CD8-positive, alpha-beta memory T cell (primary cell): ENCODE measurements at places on chromosomes 1 and 21. TPM values are rescaled to one million over a fixed set of nuclear protein-coding genes. Genes with fewer than 3 reads are reported as not detected.

GRCh38 chr1:64857347-64857746 is 109.0 kb downstream of the JAK1 start:
- no peak for DNase-seq

SFN gene
- polyA plus RNA-seq: not detected

NUF2 gene
- polyA plus RNA-seq: 0.99 TPM

DNA sequence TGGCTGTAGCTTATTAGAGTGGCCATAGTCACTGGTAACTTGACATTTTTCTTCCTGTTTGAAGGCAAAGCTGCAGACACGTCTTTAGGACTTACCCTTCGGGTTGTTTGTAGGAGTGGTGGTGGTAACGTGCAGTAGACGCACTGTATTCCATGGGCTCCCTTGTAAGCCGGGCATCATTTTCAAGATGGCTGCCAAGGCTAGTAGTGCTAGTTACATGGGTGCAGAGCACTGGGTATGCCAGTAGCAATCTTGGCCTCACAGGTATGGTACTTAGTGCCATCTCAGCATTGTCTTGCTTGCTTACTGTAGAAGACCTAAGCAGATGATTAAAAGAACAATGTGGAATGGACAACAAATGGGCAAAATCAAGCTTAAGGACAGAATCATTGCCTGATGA is 1.9 kb downstream of the YBX1 start:
- no peak for DNase-seq

- DNase-seq: no peak
Observed at GRCh38 chr21:46486481-46487126, 27.9 kb downstream of the DIP2A start.

- DNase-seq: no peak
Observed at GRCh38 chr1:47901001-47901575, 96.1 kb downstream of the TRABD2B start.

GRCh38 chr1:245962453-245962852 is 544.6 kb downstream of the SMYD3 start:
- DNase-seq: no peak

DNA sequence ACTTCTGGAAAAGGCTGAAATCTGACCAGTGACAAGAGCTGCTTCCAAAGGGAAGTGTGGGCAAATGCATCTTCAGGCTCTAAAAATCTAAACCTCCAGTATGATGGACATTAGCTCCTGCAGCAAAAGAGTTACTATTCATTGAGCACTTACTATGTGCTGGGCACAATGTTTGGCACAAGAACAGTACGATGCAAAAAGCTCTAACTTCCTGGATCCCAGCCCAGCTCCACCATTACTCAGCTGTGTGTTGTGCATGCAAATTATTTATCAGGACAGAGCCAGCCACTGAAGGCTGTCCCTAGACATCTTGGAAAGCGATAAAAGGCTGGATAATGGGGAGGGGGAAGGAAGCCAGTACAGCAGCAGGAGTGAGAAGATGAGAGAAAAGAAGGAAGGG is 143.5 kb downstream of the ELAVL4 start:
- no peak for DNase-seq

GRCh38 chr1:27513958-27514357 is 24.0 kb upstream of the WASF2 start:
- DNase-seq: no peak

SGIP1 gene
- polyA plus RNA-seq: not detected

DNA sequence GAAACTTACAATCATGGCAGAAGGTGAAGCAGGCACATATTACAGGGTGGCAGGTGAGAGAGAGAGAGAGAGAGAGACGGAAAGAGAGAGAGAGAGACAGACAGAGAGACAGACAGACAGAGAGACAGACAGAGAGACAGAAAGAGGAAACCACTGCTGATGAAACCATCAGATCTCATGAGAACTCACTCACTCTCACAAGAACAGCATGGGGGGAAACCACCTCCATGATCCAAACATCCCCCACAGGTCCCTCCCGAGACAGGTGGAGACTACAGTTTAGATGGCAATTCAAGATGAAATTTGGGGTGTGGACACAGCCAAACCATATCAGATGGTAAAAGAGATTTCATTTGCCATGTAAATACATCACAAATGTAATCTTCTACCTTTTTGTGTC is 708.1 kb downstream of the MRPL39 start:
- no peak for DNase-seq

CLCA1 gene
- polyA plus RNA-seq: not detected

- DNase-seq: no peak
Observed at GRCh38 chr1:201914456-201915235, 25.9 kb downstream of the SHISA4 start.

ZBTB18 gene
- polyA plus RNA-seq: 1.5 TPM

PLPPR4 gene
- polyA plus RNA-seq: not detected

SHISAL2A gene
- polyA plus RNA-seq: 11.3 TPM

SIM2 gene
- polyA plus RNA-seq: 0.07 TPM

DCST1 gene
- polyA plus RNA-seq: not detected

DNA sequence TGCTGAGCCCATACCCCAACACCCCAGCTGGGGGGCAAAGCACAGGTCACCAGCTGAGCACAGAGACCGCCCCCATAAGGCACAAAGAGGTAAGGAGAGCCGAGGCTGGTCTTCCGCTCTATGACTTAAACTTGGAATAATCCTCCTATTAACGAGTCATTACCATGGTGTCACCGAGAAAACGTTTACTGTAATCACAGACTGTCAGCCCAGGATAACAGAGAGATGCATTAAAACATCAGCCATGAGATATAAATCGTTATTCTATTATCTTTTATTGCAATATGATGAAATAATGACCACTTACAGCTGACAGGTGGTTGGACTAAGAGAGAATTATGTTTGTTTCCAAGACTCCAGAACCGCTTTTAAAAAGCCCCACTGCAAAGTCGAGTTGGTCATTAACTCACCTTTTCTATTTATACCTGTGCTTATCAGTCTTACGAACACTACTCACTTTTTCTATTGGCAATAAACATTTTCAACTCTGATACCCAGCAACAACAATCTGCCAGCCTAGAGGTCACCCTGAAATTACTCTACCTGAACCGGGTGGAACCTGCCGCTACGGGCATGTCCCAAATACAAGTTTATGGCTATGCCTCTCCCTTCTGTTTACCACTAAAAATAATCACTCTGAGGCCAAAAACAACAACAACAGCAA is 21.5 kb downstream of the NPHP4 start:
- DNase-seq: no peak

DNA sequence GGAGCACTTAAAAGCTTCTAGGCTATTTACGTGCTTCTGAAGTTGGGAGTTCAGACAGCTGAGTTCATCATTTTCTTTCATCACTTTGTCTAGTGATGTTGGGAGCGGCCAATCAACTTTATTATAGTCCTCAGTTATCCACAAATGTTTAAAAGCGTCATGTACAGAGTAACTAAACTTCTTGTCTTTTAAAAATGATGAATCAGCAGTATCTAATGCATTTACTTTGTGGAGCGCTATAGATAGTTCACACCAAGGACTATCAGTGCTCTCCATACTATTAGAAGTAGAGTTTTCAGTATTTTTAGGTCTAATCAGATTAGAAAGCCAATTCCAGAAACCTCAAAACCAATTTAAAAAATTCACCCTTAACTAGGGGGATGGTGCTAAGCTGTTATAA is 778.7 kb upstream of the PRMT6 start:
- no peak for DNase-seq

- DNase-seq: no peak
Observed at GRCh38 chr21:44878053-44878982, 4.8 kb upstream of the PTTG1IP start.

- DNase-seq: no peak
Observed at GRCh38 chr1:146035048-146035423, 13.5 kb upstream of the HJV start.

TBX15 gene
- not detected for polyA plus RNA-seq

CYYR1 gene
- polyA plus RNA-seq: not detected

UTP11 gene
- 22.4 TPM for polyA plus RNA-seq

DNA sequence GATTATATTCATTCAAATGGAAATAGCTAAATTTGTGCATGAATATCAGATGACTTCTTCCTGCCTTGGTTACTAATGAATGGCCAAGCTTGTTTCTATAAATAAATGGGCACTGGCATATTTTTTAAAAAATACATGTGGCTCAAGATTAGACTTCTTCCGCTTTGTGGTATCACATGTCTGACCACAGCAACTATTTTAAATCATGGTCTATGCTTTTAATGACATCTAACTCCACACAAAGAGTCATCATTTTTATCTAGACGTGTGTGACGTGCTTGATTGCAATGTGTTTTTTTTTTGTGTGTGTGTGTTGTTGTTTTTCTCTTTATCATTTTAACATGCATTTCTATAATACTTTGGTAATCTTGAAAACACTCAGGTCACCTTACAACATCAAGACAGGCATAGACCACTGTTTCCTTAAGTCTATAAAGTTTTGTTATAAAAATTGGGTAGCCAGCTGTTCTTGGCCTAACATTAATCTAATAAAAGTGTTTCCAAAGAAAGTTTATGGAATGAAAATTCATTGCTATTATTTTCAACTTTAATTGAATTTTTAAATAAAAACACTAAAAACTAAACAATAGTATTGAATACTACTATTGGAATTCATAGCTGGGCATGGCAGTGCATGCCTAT is 29.5 kb downstream of the RGS1 start:
- peak; percentile 20 for DNase-seq

KLHDC7A gene
- not detected for polyA plus RNA-seq

MPZL1 gene
- 8.2 TPM for polyA plus RNA-seq

CFH gene
- polyA plus RNA-seq: 11.2 TPM

SPOCD1 gene
- not detected for polyA plus RNA-seq

CYP4Z1 gene
- not detected for polyA plus RNA-seq

DNA sequence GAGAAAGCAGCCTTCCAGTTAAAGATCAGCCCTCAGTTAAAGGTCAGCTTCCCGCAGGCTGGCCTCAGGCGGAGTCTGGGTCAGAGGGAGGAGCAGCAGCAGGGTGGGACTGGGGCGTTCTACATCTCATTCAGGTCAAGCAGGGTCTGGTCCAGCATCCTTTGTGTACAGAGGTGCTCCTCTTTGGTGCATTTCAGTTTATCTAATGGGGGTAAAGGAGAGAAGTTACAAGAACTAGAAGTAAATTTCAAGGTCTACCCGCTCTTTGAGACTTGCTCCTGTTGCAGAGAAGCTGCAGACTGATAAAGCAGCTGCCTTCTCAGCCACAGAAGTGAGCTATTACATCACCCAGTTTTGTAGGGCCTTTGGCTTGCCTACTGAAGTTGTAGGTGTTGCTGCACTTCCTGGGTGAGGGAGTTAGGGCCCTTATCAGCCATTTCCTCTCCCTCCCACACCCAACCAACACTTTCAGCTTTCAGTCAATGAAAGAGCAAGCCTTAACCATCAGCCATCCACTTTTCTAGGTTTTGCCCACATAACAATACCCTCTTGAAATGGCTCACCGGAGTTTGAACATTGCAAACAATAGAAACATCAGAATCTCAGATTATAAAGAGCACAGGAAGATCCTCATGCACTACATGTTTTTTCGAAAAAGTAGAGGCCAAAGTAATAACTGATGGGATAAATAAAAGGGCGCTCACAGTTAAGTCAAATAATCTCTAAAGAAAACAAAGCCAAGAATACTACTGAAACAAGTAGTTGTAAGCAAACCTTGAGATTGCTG is 2.8 kb upstream of the NUP210L start:
- peak; percentile 85 for DNase-seq

- no peak for DNase-seq
Observed at GRCh38 chr1:175877939-175878737, 134.7 kb upstream of the TNR start.

DNA sequence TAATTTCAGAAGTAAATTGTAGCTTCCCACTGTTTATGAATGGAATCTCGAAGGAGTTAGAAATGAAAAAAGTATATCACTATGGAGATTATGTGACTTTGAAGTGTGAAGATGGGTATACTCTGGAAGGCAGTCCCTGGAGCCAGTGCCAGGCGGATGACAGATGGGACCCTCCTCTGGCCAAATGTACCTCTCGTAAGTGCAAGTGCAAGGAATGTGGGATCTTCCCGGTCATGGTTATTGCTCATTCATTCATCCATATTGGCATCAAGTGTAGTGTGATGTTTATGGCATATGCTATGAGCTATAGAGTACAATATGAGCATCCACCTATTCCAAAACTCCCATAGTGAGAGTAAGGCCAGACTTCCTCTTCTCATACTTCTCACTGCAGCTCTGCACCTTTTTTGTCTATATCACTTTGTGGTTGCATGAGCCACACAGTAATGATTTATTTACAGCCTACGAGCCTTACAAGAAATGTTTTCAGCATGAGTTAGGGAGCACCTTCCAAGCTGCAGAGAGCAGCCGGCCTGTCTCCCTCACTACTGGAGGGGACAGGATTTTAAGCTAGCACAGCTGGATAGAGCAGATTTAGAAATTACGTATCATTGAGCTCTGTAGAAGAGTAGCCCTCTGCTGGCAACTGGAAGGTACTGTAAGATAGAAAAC is 24.9 kb upstream of the CR1L start:
- no peak for DNase-seq

- no peak for DNase-seq
Observed at GRCh38 chr1:10679496-10680220, 116.8 kb downstream of the CASZ1 start.

- DNase-seq: no peak
Observed at GRCh38 chr1:90717665-90718410, 736 bp upstream of the BARHL2 start.

PRAMEF25 gene
- not detected for polyA plus RNA-seq

GSTM5 gene
- not detected for polyA plus RNA-seq

- DNase-seq: no peak
Observed at GRCh38 chr1:225250432-225250831, 177.4 kb downstream of the LBR start.
